Immature natural killer cell (primary cell): ENCODE measurements at places on chromosomes 7 and 10. TPM values are rescaled to one million over a fixed set of nuclear protein-coding genes. Genes with fewer than 3 reads are reported as not detected.

FRMPD2 gene
- not detected for polyA plus RNA-seq

HOXA10 gene
- 6.2 TPM for polyA plus RNA-seq

CNTNAP2 gene
- polyA plus RNA-seq = 1.1 TPM

DNA sequence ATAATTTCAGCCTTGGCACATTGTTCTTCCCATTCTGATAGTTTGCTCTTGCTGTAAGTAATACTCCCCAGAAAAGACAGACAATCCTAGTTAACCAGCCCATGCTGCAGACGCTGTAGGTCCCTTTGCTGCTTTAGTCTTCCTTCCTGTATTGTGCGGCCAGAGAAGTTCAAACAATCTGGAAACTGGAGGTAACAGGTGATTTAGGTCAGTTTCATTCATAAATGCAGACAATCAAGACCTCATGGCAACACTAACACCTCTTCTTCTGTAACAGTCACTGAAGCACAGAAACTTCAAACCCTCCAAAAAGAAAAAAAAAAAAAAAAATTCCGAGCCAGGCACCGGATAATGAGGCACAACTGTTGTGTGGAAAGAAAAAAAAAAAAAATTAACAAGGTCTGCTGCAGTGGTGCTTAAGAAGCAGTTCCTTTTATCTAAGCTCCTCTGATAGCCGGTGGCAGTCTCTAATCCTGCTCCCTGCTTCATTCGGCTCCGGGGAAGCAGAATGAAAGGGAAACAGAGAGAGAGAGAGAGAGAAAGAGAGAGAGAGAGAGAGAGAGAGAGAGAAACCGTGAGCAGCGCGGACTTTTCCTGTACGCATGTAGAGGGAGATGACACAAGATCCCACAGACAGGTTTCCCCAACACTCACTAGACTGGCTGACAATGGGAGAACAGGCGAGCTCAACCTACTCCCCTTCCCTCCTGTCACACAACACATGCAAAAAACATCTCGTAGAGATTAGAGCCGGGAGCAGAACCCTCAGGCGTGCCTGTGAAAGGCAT is at the start of gene SEMA3A:
SEMA3A (minus strand) TSS at position 306 of the 788 bp plus-strand sequence; CDS start at position 103, 203 bp downstream.
- peak; percentile 19 for DNase-seq

DNA sequence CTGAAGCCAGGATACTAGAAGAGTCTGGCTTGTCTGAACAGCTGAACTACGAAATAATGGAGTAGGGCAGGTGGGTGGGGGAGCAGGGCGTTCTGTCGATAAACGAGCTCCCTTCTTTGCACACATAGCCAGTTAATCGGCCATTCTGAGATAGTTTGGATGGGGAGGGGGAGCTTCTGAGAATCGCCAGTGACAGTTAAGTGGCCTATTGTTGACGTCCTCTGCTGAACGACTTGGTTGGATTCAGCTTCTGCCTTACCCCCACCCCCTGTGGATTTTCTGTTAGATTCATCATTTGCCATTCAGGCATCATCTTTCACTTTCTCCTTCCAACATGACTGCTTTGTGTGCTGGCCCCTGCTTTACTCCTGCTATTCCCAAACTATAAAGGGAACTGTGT is 520 bp downstream of the CPA5 start:
- no peak for DNase-seq

DNA sequence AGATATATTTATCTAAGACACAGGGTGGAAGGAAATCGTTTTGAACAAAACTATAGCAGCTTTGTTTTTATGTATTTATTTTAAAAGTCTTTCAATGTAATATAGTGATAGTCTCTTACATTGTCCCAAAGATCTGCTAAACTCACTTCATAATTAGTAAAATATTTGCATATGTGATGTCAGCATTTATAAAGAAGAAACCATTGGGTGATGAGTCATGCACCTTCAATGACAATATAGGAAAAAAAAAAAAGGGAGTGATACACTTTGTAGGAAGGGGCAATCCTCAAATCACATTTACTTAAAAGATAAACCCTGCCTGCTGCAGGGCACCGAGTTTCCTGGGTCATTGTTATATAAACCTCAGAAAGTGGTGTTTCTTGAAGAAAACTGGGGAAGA is 112.4 kb upstream of the SEMA3C start:
- no peak for DNase-seq

DNA sequence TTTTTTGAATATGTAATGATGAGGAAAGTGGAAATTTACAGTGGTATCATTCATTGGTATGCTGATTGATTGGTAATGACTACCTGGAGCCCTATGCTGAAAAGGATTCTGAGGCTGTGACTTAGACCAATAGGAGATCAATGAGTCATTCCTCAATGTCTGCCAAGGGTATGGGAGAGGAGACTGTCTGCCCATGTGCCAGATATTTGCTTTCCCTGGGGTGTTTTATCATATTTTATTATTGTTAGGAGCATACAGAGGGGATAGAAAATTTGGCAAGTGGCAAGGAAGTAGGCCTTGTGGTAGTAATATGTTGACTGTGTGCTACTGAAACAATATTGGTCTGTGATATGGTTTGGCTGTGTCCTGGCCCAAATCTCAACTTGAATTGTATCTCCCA is 54.8 kb downstream of the ASAH2B start:
- no peak for DNase-seq

DNA sequence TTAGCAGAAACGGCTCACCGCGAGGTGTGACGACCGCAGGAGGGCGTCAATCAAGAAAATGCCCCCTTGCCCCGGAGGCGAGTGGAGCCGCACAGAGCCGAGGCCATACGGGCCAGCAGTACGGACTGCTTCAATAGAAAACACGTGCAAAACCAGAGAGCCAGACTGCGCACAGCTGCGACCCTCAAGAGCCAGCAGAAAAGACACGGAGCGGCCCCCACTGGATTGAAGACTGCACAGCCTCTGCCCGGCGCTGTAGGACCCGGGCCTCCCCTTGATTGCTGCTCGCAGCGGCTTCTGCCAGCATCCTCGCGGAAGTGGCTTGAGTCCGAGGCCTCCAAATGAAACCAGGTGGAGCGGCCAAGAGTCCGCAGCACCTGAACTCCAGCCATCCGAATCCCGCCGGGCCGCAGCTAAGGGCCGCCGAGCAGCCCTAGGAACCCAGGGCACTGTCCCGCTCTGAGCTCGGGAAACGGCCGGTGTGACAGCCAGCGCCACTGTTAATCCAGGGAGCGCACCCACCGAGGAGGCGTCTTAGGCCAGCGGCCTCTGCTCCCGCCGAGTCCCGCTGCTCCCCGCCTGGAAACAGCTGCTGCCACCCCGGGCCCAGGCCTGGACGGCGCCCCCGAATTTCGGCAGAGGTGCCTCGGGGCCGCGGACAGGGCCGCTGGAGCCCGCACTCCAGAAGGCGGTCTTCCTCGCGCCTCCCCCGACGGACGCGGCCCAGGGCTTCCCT is 660 bp upstream of the HHEX start:
- no peak for DNase-seq

DNA sequence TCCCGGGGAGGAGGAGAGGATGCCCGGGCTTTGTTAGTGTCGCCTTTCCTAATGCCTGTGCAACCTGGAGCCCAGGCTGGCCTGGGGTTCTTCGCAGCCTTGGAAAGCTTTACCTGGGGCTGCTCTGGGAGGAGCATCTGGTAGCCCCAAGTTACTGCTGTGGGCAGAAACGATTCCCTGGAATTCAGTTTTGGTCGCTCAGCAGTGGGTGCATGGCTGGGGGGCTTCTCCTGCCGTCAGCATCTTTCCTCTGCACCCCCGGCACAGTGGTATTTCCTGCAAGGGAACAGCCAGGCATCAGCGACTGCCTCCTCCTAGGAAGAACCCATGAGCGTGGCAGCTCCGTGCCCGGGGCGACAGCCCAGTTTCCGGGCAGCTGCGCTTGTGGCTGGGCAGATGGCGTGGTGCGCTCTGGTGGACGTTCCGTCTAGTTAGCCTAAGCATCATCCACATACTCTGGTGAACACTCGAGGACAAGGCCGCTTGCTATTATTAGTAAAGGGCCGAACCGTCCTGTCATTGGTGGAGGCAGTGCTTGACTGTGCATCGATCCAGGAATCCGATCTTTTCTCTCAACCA is 107.0 kb upstream of the BTBD16 start:
- no peak for DNase-seq
